ENCODE measurements at places on chromosomes 5 and 9.

- DNase-seq, result no peak
These were observed 128.8 kb downstream of the GPBP1 start for GRCh38 chr5:57302643-57303042.

GRCh38 chr9:135480071-135480939, 723 bp downstream of the PPP1R26 start:
- no peak for DNase-seq

DNA sequence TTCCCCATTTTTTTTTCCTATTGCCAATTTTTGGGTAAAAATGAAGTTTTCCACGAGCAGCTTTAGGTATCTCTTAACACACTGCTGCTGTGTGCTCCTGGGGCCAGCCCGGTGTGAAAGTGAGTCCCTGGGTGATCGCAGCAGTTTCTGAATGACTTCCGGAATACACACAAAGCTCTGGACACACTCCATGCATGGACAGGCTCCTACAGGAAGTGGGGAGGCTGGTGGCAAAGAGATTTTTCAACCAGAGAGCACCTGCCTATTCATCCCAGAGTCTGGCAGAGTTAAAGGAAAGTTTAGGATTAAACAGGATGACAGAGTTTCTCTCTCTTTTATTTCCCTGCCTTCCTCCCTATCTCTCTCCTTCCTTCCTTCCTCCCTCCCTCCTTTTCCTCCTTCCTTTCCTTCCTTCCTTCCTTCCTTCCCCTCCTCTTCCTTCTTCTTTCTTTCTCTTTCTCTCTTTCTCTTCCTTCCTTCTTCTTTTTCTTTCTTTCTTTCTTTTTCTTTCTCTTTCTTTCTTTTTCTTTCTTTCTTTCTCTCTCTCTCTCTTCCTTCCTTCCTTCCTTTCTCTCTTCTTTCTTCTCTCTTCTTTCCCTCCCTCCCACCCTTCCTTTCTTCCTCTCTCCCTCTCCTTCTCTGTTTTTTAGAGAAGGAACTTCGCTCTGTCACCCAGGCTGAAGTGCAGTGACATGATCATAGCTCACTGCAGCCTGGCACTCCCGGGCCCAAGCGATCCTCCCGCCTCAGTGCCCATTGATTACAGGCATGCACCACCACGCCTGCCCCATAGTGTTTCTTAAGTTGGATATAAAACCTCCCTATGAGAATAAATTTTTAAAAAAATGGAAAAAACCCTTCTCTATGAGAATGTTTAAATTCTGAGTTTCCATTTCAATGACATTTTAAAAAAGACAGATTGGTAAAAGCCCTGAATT, 38.7 kb upstream of the UBTD2 start:
- no peak for DNase-seq

- DNase-seq, result no peak
These were observed 139.0 kb upstream of the ACTBL2 start for GRCh38 chr5:57621624-57622023.

- DNase-seq, result no peak
These were observed 108.2 kb upstream of the TNC start for GRCh38 chr9:115226152-115226551.

- no peak for DNase-seq
These were observed 110.9 kb upstream of the ADAMTSL1 start for GRCh38 chr9:18362901-18363685.

- no peak for DNase-seq
These were observed 133.3 kb upstream of the DMRT1 start for GRCh38 chr9:708182-708550.

- no peak for DNase-seq
These were observed 38.4 kb upstream of the PLEKHG4B start for GRCh38 chr5:53381-54174.

DNA sequence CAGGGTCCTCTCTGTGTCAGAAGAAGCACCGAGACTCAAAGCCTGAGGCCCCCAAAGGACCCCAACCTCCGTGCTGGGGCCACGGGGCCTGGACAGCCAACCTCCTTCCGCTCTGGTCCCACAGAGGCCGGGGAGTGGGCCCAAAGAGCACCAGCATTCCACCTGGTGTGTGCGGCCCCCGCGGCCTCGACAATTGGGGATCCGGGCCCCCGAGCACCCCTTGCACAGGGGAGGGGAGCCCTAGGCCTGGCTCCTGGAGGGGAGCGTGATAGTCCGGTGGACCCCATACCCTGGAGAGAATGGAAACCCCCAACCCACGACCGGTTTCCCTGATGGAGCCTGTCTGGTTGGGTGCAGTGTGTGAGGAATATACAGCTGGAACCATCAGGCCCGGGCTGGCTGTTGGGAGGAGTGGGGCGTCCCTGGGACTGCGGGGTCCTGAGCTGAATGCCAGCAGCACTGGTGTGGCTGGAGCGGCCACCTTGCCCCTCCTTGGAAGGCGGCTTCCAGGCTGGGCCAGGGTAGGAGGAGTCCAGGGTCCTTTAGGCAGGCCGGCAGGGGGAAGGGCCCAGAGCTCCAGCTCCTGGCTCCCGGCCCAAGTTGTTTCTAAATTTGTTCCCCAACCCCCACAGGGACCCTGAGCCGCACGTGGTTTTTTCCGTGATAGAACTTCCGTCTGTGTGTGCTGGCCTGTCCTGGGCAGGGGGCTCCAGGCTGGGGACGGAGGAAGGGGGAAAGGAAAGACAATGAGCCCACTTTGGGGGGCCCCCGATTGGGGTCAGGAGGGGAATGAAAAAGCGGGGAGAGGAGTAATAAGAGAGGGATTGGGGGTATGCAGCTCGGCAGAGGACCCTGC, 825 bp upstream of the TOR4A start:
- no peak for DNase-seq

GRCh38 chr5:126542441-126542840, 52.6 kb downstream of the ALDH7A1 start:
- DNase-seq, result no peak

DNA sequence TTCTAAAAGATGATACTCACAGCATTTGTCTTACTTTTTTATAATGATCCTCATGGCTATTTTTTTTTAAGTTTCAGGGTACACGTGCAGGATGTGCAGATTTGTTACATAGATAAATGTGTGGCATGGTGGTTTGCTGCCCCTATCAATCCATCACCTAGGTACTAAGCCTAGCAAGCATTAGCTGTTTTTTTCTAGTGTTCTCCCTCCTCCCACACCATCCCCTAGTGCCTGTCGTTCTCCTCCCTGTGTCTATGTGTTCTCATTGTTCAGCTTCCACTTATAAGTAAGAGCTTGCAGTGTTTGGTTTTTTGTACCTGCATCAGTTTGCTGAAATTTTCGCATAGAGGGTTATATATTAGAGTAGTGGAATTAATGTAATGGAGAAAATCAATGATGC, 189.1 kb upstream of the CDH12 start:
- no peak for DNase-seq

DNA sequence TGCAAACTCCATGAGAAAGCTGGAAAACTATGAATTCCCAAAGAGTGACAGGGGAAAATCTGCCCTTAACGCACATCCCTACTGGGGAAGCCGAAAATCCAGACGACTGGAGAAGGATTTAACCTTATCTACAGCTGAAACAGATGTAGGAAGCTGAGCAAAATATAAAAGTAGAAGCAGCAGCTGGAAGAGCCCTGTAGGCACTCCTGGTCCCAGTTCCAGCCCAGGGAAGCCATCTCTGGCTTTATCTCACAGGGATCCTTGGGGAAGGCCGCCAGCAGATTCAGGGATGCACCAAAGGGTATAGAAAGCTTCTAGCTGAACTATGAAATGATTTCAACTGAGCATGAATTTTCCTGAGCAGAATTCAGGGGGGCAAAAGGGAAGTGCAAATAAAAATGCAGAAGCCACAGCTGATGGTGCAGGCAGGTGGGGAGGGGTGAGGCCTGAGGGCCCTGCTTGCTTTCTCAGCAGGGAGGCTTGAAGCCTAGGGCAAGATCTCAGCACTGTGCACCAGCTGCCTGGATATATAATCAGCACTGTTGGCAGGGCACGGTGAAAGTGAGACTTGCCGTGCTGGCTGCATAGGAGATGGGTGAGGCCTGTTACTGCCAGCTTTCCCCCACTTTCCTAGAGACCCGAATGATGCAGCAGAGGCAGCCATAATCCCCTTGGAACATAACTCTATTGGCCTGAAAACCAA, 2019.5 kb upstream of the NUDT12 start:
- no peak for DNase-seq

DNA sequence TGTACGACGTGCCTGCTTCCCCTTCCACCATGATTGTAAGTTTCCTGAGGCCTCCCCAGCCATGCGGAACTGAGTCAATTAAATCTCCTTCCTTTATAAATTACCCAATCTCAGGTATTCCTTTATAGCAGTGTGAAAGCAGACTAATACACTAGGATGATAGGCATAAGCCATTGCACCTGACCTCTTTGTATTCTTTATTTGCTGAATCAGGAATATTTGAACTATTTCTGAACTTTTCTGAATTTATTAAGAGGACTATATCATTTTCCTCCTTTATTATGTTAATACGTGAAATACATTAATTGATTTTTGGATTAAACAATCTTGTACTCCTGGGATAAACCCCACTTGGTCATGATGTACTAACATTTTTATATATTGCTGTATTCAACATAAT, 28.2 kb upstream of the NR4A3 start:
- DNase-seq, result no peak

DNA sequence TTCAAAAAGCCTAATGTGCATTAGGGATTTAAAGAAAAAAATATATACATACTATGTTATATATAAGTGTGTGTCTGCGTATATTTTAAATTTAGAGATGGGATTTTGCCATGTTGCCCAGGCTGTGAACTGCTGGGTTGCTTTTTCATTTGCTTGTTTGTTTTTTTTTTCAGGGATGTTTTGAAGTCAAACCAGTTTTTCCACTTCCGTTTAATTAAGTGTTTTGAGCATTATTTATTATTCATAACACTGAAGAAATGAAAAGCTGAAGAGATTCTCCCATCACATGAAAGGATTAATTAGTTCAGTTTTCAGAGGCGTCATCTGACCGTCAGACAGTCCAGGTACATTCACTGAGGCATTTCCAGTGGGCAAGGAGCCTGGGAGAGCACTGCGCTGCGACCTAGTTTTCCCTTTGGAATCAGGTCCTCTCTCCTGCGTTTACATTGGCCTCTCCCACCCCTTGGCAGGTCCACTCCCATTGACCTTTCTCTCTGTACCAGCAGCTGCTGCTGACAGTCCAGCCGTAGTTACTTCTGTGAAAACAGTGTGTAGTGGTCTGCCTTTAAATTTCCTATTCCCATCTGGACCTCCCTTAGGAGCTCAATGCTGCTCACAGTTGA, 26.0 kb downstream of the ARRDC3 start:
- DNase-seq, result no peak

DNA sequence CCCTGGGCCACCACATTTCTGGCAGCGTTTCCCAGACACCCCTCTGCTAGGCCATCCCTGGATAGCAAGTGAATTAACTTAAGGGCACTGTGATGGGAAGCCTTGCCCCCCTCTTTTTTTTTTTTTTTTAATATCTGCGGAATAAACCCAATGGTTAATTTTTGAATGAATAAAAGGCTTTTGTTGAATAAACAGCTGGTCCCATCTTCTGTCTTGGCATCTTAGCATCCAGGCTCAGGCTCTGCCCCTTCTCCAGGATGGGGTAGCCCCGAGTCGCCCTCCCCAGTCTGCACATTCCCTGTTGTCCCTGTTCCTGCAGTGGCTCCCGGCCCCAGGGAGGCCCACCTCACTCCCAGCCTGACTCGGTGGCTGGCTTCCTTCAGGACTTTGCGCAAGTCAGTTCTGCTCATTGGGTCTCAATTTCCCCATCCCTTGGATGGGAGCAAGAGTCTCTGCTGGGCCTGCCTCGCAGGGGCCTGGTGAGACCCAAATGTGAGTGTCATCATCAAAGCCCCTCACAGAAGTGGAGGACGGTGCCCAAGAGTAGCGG, 29.0 kb upstream of the HMCN2 start:
- no peak for DNase-seq

Data from T follicular helper cell (primary cell).